ENCODE measurements at places on chromosomes 2 and 18. TPM values are rescaled to one million over a fixed set of nuclear protein-coding genes. Genes with fewer than 3 reads are reported as not detected.

DNA sequence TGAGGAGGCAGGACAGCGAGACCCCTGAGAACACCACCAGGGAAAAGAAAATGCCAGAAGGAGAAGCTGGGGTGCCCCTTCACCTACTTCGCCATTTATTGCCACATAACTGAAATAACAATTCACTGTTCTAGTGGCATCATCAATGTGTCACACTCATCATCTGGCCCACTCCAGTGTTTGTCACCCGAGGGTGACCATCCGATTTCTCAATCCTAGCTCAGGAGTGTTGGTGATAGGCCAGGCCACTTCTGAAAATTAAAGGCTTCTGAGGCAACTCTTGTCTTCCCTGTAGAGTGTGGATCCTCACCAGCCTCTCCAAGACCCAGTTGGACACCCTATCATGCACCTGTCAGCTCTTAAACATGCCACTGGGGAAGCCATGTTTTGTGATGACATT, 62.9 kb upstream of the BZW1 start:
- DNase-seq, result no peak

DNA sequence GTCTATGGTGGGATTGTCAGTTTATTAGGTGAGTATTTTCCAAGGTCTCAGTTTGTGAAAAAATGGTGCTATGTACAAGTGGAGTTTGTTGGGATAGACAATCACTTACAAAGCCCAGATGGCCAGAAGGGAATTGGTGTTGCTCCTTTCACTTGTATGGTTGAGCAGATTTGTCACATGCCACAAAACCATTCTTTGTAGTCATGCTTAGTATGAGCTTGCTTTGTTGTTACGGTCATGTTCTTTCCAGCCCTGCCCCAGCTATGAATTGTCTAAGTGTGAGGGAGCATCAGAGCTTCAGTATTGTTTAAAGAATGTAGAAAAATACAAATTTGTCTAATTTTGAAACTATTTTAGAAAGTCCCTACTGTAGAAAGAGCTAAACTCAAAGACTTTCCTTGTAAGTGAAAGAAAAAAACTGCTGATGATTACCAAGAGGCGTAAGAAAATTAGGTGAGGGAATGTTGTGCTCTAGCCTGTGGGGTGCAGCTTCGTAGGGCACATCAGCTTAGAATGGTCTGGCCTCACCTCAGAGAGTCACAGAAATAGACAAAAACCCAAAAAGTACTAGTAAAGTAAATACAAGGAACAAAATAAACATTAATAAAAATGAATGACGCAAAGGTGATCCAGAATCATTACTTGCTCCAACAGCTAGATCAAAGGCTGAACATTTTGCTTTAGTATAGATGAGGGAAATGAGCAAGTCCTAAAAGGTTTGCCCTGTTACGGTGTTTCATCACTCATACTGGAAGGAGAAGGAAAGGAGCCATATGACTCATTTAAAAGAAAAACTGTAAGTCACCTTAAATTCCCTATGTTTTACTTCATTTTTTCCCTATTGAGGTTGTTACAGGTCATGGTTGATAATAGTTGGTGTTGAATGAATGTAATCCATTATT, 9.2 kb downstream of the TGIF1 start:
- DNase-seq, result no peak

- no peak for DNase-seq
Observed at GRCh38 chr18:59516356-59517155, 157.5 kb upstream of the LMAN1 start.

DNA sequence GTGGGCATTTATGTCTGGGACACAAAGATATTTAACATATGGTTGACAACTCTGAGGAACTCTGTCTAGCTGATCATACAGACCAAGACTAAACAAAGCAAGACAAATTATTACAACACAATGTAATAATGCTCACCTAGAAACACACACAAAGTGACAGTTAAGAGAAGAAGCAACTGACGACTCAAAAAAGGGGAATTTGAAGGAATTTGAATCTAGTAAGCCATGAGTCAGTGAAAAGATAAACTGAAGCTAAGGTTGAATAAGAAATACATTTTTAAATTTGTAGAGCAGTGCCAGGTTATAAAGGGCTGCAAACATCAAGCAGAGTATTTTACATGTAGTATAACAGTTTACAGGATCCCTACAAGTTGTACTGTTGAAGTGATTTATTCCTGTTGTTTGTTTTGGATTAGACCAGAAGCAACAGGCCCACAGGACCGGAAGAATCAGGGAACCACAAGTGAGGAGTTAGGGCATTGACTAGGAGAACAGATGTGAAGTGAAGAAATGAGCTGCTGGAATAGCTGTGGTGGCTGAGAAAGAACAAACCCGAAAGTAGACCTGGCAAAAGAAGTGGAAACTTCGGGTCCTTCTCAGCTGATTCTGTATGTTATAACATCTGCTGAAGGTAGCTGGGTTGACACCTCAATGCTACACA, 35.6 kb downstream of the IFIH1 start:
- no peak for DNase-seq

GRCh38 chr2:45170191-45171135, 161.2 kb upstream of the SIX2 start:
- DNase-seq, result no peak

GRCh38 chr2:58067001-58067400, 20.4 kb downstream of the VRK2 start:
- DNase-seq, result no peak

Gene SKA1
- total RNA-seq, result not detected

Gene CHRNG
- total RNA-seq, result not detected

Gene NEB
- 3.1 TPM for total RNA-seq

Gene BUB1
- total RNA-seq, result 1.6 TPM

Gene KIAA2012
- 3.9 TPM for total RNA-seq
